ENCODE measurements at places on chromosomes 1 and 21.

DNA sequence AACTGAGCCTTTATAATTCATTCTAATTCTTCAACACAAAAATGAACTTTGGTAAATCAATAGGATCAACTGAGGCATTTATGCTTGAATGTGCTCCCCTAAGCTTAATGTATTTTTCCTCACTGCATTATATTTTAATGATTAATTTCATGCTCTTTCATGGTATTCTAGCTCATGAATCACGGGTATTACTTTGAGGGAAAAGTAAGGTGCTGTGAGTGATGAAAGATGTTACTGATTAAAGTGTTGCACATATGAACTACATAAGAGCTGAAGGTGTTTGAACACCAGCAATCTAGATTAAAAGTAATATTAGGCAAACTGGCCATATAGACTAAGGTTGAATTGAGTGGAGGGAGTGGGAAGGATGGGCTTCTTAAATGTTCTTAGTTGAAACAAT lies 1.9 kb downstream of the DPYD start:
- no peak for DNase-seq

- DNase-seq: no peak
These were observed 242.0 kb downstream of the PTGER3 start for GRCh38 chr1:70805641-70806040.

- DNase-seq: peak; percentile 34
These were observed 22.6 kb upstream of the TTC34 start for GRCh38 chr1:2823921-2824610.

GRCh38 chr1:115556236-115556635 lies 85.5 kb upstream of the VANGL1 start:
- DNase-seq: no peak

DNA sequence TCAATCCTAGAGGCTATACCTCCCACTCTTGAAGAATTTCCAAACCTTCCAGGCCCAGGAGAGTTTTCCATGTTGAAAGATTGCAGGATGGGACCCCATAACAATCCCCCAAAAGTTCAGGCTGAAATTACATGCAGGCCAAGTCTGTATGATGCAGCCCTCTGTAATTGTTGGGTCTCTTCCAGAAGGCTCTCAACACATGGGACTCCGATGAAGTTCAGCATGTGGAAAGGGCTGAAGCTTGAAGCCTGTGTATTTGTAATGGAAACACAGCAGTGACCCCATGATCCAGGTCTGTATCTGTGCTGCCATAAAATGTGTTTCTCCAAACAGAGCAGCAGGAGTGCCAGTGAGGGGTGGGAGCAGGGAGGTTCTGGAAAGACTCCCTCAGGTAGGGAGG lies 202.5 kb upstream of the LYPLAL1 start:
- DNase-seq: no peak

DNA sequence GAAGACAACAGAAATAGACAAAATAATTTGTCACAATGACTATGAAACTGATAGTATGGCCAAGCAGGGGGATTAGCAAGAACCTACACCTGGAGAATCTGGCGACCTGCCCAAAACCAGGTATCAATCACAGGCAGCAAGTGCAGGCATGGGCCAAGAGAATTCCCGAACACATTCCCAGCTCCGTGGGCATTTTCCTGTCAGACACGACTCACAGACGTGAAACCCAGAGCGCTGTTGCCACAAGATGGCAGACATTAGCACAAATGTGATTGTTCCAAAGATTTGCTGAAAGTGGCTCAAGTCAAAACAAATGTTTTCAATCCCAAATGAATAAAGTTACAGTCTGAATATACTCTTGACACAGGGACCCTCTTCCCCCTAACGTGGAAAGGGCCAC lies 36.8 kb downstream of the HLCS start:
- DNase-seq: no peak

- DNase-seq: no peak
These were observed 9.6 kb upstream of the FABP3 start for GRCh38 chr1:31382379-31382989.

GRCh38 chr1:240424740-240425464 lies 187.1 kb downstream of the GREM2 start:
- no peak for DNase-seq

DNA sequence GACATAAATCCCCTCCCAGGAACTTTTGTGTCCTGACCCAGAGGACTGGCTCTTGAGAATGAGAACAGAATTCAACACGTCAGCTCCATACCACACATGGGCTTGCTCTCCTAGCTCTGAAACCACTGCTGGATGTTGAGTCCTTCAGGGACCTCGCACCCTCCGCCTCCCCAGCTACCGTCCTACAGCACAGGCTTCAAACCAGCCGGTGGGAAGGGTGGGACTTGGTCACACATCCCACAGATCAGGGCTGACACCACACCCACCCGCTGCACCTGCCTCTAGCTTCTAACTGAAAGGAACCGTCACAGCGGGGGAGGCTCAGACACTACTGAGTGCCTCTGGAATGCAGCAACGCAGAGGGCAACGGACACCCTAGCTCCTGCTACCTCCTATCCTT lies 24.0 kb downstream of the MRAP start:
- DNase-seq: no peak

DNA sequence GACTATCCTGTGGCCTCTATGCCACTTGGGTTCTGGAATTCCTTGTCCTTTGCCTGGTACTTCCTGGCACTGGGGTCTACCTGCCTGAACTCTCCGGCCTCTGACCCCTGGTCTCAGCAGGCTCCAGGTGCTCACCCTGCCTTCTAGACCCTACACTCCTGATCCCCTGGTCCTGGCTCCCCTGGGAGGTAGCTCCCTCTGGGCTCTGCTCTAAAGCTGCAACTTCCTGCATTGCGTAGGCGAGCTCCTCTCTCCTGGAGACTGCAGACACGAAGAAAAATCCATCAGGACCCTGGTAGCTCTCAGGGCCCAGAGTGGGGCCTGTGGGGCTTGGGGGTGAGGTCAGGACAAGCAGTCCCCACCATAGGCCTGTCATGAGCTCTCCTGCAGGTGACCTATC lies 7.8 kb upstream of the PLEKHG5 start:
- no peak for DNase-seq

GRCh38 chr1:89274411-89274857 lies 1.8 kb upstream of the GBP5 start:
- DNase-seq: peak; percentile 66

DNA sequence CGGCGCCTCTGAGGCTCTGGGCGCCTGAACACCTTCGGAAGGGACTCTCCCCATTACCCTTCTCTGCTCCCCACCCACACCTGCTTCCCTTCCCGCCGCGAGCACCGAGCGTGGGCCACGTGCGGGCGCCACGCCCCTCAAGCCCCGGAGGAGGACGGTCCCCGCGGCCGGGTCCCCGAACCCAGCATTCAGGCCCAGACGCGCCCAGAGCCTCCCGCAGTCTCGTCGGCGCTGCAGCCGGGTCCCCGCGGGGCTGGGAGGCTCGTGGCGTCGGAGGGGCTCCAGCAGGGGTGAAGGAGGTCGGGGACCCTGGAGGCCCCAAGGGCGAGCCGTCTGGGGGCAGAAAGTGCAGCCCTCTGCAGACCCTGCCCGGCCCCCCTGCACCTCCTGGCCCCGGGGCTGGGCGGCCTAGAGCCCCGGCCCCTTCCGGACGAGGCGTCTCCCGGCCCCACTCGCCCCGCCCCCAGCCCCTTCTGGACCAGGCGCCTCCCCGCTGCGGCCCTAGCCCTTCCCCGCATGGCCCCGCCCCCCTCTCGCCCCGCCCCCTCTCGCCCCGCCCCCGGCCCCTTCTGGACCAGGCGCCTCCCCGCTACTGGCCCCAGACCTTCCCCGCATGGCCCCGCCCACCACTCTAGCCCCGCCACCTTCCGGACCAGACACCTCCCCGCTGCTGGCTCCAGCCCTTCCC lies 378 bp upstream of the SMIM1 start:
- peak; percentile 51 for DNase-seq

DNA sequence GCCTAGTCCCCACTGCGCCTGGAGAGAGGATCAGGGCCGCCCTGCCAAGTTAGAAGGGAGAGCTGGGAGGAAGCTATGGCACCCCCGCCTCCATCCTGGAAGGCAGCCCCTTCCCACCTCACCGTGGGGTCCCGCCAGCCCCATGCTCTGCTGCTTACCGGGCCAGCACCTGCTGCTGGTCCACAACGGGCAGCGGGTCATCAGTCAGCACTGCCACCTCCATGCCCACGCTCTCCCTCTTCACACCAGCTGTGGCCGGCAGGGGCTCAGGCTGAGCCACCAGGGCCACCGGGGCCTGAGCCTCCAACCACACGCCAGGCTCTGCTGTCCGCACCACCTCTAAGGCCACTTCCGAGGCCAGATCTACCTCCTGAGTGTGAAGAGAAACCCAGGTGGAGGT lies 23.5 kb upstream of the DDOST start:
- no peak for DNase-seq

DNA sequence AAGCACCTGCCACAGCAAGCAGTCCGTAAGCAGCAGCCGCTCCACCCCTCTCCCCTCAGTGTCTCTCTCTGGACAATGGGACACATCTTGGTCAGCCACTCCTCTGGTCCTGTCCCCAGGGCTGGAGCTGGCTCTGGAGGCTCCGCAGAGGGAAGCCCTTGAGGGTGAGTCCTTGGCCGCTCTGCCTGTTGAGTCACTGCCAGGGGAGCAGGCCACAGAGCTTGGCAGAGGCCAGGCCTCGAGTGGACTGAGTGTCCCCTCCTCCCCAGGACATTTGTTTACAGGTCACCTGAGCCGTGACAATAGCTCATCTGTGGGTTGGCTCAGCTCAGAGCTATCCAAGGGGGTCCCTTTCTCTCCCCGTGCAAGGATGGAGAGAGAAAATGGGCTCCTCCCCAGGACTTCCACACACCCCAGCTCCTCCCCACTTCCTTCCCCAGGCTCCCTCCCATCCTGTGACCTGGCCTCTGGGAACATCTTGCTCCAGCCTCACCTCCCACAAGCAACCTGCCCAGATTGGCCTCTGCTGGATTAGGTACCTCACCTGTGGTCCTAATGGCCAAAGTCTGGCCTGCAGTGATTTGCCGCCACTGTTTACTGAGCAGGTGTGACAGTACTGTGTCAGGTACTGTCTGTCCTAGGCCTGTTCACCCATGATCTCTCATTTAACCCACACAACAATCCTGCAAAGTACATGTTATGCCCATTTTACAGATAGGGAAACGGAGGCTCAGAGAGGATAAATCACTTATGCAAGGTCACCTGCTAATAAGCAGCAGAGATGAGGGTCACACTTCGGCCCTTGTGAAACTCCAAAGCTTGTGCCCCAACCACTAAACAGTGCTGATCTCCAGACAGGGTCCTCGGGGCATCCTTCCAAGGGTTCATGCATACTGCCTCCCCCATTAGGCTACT lies 4.8 kb downstream of the FAM131C start:
- DNase-seq: no peak

GRCh38 chr1:234851450-234852438 lies 241.8 kb upstream of the IRF2BP2 start:
- DNase-seq: peak; percentile 98

DNA sequence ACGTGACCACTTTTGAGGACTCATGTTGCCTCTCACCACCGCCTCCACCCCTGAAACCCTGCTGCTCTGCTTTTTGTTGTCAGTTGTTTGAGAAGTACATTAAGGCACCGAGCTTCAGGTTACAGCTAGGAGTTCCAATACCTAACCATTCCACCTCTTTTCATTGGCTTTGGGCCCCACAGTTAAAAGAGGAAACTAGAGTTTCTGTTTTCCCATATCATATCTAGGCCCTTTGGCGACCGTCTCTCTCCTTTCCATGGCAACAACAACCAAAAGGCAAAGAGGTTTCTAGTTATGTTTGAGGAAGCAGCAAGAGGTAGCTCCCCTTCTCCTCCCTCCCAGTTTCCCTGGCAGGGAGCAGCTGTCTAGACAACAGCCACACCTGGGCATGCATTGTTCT lies 5.9 kb downstream of the ANKRD35 start:
- DNase-seq: peak; percentile 73

GRCh38 chr21:16279731-16280581 lies 550.2 kb downstream of the USP25 start:
- no peak for DNase-seq

- peak; percentile 62 for DNase-seq
These were observed 8.7 kb upstream of the LRRC71 start for GRCh38 chr1:156911577-156912298.

GRCh38 chr1:211305044-211305443 lies 21.6 kb upstream of the TRAF5 start:
- DNase-seq: no peak

DNA sequence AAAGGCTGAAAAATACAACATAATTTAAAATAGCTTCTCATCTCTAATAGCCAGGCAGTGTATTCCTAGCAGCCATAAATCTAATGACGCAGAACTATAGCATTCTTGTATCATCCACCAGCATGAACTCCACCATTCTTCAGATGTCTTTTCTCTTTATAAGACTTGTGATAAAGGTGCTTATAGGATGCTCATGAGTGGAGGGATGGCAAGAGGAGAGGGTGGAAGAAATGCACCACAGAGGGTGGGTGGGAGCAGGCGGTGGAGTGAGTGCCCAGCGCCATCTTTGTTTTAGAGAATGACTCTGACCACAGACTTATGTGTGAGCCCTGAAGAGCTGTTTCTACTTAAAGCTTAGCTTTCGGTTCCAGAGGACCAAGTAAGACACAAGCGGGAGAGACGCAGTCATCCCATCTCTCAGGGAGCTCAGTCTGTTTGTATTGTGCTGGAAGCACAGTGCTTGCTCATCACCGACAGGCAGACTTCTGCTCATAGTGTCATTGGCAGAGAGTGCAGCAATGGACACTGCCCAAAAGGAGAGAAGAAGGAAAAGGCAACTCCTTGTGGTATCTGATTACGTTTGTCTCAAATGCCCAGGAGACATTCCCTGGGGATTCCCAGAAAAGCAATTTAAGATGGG lies 65.6 kb downstream of the KCNJ15 start:
- no peak for DNase-seq

GRCh38 chr1:201640624-201641023 lies 101.7 kb downstream of the NAV1 start:
- no peak for DNase-seq

DNA sequence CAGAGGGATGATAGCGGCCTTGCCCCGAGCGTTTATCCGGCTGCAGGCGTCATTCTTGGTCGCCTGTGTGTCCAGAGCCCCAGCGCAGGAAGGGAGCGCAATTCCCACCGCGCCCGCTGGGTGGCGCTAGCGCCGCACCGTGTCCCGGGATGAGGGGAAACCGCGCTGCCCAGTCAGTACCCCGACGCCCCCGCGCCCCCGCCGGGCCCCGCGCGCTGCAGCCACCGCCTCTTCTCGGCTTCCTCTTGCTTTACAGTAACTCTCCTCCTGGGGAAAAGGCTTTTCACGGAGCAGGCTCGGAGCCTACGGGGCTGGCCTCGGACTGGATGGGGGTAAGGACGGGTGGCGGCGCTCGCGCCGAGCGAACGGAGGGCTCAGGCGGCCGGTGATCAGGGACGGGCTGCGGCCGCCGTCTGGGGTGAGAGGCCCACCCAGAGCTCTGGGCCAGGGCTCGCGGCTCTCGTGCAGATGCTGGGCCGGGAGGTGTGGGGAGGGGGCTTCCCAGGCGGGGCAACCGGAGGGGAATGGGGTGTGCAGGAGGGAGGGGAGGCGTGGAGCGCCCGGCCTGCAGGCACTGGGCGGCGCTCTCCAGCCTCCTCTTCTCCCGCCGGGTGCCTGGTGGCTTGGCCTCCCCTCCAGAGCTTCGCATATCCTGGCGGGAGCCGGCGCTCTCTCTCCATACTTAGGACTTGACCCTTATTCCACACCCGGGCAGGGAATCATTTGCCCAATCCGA lies 29.8 kb downstream of the TEX35 start:
- DNase-seq: peak; percentile 67

- DNase-seq: no peak
These were observed 184.9 kb upstream of the ATP1B1 start for GRCh38 chr1:168921629-168922028.

GRCh38 chr1:150621497-150622302 lies 7.7 kb downstream of the ENSA start:
- DNase-seq: peak; percentile 48

Data from MV-4-11 (cell line).